Right forelimb (tissue), 1 donor: ENCODE measurements at places on chromosomes 4 and X.

DNA sequence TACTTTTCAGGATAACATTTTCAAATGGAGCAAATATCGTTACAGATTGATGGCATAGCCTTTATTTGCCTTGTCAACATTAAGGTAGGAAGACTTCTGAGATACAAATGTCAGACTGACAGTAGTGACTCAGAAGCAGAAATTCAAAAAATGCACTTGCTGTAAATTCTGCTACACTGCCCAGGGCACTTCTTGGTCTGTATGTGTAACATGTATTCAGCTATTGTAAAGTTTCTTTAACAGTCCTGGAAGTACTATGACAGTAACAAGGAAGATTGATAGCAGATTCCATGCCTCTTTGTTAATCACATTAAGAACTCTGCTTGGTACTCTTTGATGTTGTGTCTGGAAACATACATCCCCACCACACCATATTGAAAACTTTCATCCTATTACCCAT, 69.6 kb upstream of the PCDH18 start:
- DNase-seq: no peak

DNA sequence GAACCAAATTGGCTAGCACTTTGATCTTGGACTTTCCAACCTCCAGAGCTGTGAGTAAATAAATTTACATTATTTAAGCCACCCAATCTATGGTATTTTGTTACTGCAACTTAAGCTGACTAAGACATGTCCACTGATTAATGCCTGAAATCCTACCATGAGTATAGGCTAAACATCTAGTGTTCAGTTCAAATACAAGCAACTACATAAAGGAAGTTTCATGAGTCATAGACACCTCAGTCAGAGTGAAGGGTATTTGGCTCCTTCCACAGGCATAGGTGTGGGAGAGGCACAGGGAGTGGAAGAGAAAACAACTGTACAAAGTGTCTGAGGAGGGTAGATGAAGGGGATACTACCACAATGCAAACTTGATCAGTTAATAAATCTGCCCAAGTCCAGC, 35.5 kb upstream of the PCDH19 start:
- DNase-seq: no peak

DNA sequence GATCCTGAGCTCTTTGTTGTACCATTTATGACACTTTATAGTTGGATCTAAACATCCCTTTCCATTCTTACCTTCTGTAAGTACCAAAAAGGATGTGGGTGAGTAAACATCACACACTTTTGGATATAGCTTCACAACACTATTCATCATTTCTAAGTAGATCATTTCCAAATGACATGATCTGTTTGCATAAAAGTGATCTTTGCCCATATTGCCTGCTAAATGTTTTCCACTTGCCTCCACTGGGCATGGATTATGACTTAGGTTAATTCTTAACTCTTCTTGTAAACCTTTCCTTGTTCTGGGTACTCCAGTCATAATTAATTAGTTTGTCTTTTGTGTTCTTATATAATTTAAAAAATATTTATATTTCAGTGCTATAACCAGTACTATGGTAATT, 244.9 kb upstream of the AGA start:
- no peak for DNase-seq

DNA sequence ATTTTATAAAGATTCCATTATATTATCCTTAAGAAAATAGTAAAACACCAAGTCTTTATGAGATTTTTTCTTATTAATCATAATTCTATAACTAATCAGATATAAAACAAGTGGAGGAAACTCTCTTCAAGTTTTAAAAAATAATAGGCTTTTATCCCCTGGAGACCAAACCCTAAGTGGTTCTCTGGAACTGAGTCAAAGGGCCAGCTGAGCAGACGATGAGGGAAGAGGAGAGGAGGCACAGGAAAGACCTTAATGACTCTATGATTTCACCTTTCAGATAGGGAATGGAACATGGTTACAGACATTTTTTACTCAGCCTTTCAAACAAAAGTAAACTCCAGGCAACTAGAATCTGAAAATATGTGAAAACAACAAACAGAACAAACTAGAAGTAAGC, 201.8 kb downstream of the SLC39A8 start:
- DNase-seq: no peak

GRCh38 chr4:38618505-38618904, 45.5 kb upstream of the KLF3 start:
- no peak for DNase-seq

DNA sequence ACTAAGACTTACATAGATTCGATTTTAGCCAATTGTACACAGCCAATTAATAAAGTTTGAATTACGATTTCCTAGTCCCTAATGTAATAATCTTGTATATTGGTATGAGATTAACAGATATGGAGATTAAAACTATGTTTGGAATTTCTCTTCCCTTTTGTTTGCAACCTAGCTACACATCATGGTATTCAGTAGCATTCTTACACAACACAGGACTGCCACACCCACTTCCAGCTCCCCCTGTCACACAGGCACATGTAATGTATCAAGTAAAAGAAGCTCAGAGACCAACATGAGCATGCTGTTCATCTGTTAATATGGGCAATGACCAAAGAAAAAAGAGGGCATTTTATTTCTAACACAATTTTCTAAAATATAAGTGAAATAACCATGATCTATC, 12.8 kb downstream of the SLC6A14 start:
- no peak for DNase-seq

DNA sequence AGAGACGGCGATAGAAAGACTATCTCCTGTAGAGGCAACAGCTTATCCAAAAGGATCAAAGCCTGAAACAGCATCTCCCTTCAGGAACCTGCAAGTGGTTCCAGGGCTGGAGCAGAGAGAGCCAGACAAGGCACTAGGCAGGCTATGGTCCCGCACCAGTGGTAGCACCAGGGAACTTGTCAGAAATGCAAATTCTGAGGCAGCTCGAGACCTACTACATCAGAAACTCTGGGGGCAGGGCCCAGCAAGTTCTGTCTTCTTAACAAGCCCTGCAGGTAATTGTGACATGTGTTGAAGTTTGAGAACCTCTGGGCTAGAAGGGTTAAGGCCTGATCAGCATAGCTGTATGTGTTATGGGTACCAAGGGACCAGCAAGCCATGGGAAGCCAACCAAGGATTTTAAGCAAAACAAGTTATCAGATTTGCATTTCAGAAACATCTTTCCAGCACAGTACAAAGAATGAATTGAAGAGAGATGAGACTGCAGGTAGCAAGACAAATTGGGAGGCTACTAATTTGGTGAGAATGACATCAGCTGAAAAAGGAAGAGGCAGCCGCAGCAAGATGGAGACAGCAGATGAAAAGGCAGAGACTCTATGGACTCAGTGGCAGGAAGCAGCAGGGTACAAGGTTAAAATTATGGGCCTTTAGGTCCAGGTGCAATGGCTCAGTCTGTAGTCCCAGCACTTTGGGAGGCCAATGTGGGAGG, 139.7 kb downstream of the TSPAN5 start:
- DNase-seq: peak; percentile 27

GRCh38 chrX:26952213-26952612, 510.9 kb downstream of the PPP4R3C start:
- DNase-seq: no peak

GRCh38 chrX:46865281-46865680, 28.4 kb downstream of the RP2 start:
- DNase-seq: no peak

GRCh38 chr4:119130365-119131065, 5.1 kb upstream of the MYOZ2 start:
- DNase-seq: no peak

GRCh38 chr4:155802190-155802959, 43.6 kb downstream of the GUCY1B1 start:
- no peak for DNase-seq

DNA sequence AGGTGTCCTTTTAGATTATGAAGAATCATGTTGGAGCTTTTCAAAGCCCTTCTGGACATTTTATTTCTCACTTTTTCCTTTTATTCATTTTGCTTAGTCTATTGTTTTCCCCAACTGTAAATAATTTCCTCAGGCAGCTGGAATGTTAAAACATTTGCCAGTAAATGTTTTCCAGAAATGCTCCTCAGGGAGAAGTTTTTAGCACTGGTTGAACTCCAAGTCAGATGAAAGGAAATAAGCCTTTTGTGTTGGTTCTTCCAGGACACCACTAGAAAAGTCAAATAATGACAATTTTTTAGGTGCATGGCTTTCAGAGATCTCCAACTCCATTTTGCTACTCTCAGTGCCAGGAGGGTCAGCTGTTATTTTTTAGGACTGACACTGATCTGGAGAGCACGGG, 127.9 kb downstream of the IL13RA2 start:
- DNase-seq: no peak

GRCh38 chr4:123423819-123424218, 27.2 kb downstream of the SPRY1 start:
- DNase-seq: no peak

- DNase-seq: no peak
Observed at GRCh38 chr4:102687982-102688433, 72.8 kb downstream of the MANBA start.

DNA sequence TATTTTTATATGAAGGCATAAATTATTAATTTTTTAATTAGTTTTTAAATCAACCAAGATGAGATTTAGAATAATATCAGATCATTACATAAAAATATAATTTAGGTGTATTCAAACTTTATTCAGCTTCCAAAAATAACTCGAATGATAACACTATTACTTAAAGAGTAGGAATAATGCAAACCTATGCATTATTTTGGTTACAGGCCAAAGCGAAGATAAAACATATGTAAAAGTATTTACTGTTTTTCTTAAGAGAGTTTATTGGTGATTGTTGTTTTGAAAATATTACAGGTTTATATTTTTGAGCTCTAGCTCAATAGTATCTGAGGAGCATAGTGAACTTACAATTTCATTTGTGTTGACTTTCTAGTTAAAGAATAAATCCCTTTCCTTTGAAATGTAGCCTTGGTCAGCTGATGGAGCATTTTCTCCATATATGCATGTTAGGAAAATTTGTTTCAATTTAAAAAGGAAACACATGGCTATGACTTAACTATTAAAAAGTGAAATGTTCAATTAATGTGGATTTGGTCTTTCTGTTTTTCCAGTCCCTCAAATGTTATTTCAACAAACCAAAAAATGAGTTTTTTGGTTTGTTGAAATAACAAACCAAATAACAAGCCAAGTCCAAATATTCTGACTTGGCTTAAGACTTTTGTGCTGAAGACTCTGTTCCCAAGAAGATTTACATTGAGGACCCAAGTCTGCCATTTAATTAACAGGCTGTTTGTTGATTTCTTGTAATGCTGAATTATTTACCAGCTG, 346.9 kb downstream of the ARHGAP24 start:
- DNase-seq: no peak

DNA sequence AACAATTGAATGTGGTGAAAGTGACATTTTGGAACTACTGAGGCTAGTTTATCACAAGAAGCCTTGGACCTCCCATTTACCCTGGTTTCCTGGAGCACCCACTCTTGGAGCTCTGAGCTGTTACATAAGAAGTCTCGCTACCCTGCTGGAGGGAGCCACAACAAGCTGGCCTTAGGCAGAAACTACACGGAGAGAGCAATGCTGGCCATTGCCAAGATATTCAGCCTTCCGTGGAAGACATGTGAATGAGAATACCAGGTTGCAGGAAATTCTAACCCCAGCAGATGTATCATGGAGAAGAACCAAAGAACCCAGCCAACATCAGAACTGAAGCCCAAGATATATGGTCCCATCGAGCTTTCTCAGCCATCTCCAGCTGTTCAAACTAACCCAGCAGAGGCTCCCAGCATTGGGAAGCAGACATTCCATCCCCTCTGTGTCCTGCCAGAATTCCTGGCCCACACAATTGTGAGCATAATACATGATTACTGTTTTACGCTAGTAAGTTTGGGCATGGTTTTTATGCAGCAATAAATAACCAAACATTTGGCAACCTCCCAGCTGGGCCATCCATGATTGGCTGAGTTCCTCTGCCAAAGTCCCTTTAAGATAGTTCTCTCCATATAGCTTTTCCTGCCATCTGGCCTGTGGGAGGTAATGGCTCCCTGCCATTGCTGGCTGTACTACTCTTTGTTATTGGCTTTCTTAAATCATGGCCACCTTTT, 17.9 kb upstream of the PDE5A start:
- peak; percentile 78 for DNase-seq

DNA sequence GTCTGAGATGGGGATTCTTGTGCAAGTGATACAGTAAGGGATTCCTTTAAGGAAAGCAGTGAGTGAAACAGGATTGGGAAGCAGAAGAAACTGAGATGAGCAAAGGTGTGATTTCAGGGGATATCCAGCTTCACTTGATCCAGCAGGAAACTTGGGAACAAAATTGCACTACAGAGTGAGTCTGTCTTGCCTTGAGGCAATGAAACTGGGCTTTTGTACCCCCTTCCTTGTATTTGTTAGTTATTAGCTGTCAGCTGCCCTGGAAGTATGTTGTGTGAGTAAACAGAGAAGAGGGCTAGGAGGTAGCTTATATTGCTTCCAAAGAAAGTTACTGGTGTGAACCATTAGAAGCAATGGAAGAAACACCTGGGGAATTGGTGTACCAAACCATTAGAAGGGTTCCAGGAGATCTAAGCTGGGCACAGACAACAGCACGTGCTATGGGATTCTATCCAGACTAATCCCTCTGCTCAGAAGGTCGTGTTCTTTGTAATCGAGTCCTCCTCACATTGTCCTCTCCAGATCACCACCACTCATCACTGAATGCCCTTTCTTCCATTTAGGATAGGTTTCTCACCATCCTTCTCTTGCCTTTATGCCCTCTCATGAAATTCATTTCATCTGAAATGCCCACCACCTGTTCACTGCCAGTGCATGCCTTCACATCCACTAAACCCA, 76.0 kb downstream of the PDLIM5 start:
- no peak for DNase-seq

GRCh38 chr4:188032170-188032569, 36.6 kb downstream of the ZFP42 start:
- no peak for DNase-seq

- no peak for DNase-seq
Observed at GRCh38 chr4:56817840-56818491, 3.5 kb downstream of the SPINK2 start.

GRCh38 chr4:92599044-92599443, 295.3 kb downstream of the GRID2 start:
- no peak for DNase-seq

GRCh38 chr4:39354254-39354552, 12.0 kb downstream of the RFC1 start:
- no peak for DNase-seq

DNA sequence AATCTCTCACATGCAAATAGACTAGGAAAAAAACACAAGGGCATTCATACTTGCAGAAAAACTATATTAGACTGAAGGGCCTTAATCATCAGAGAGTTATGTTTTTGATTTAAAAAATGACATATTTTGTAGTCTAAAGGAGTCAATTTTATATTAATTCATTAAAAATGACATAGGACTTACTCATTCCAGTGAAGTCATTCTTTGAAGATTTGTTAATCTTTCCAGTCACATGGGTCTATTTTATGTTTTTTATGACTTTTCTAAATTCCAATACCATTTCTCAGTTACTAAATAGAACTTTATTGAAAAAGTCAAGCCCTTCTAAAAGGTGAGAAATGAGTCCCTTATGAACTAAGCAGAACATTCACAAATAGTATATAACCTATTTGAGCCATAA, 743.8 kb upstream of the INTU start:
- no peak for DNase-seq

GRCh38 chrX:132488180-132488705, 595 bp downstream of the MBNL3 start:
- DNase-seq: no peak
